PC-3 (cell line): ENCODE measurements at places on chromosomes 5 and 9.

- peak; percentile 32 for DNase-seq
Observed at GRCh38 chr9:69471433-69471832, 146.4 kb downstream of the ENTREP1 start.

DNA sequence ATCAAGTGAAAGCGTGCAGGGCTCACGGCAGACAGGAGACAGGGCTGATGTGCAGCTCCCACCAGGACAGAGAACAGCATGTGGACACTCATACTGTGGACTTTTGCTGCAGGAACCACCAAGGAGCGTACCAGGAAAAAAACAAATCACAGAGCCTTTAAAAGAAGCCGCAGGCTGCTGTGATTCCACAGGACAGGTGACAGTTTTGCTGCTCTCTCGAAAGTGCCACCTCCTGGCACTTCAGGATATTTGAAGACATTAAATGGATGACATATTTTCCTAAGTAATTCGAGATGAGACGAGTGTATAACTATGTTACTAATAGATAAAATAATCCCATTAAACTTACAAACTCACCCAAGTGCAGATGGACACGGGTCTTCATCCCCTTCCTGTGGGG, 29.3 kb downstream of the ZDHHC11 start:
- no peak for DNase-seq

GRCh38 chr9:22405869-22406659, 40.6 kb upstream of the DMRTA1 start:
- no peak for DNase-seq

GRCh38 chr5:172923539-172923938, 35.7 kb upstream of the RPL26L1 start:
- no peak for DNase-seq

GRCh38 chr5:150651924-150652671, 9.0 kb upstream of the MYOZ3 start:
- no peak for DNase-seq

DNA sequence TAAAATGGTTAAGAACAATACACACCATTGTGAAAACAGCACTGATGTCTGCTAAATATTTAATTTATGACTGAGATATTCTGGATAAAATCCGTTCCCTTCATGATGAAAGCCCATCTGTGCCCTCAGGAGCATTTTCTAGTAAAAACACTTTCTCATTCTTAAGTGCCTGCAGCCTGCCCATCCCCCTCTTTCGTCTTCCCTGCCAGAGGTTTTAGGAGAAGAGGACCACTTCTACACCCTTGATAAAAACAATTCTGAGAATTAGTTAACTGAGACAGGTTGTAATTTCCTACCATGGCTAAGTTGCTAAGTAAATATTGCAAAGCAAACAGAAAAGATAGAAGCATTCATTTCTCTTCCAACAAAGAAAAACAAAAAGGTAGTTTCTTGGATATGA, 272.6 kb downstream of the ATPSCKMT start:
- DNase-seq: no peak

DNA sequence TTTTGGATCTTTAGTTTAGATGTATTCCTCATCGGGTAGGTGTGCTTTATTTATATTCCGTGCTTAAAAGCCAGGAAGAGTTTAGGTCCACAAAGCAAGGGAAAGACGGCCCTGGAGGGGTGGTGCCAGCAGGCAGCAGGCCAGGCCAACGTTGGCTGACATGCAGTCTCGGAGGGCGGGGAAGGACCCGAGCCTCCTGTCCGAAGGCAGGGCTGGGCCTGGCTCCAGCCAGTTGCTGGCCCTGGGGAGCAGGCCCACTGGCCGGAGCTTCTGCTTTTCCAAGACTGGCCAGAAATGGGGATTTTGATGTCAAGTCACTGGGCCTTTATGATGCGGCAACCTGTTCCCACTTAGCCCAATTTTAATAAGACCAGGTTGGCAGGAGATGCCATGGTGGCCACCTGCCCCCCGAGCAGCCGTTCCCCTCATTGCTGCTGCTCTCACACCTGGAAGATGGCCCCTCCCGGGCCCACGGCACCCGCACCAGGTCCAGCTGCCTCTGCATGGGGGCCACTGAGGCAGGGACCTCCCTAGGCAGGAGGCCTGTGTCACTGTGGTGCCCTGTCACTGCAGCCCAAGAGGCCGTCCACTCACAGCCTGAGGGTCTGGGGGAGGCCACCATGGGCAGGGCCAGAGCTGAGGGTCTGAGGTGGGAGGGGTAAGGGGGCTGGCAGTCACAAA, 23.2 kb downstream of the LPCAT1 start:
- DNase-seq: no peak

DNA sequence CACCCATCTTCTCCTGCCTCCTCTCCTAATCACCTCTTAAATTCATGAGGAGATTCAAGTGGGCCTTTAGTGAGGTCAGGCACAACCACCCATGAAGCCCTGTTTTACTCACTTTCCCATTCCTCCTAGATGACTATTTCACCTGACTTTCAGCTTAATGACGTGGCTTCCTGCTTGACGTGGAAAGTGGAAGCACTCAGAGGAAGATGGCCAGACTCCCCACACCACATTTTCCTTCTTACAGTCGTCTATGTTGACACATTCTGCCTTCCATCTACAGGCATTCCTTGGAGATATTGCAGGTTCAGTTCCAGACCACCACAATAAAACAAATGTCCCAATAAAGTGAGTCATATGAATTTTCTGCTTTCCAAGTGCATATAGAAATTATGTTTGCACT, 146.4 kb upstream of the TAS2R1 start:
- DNase-seq: peak; percentile 80

DNA sequence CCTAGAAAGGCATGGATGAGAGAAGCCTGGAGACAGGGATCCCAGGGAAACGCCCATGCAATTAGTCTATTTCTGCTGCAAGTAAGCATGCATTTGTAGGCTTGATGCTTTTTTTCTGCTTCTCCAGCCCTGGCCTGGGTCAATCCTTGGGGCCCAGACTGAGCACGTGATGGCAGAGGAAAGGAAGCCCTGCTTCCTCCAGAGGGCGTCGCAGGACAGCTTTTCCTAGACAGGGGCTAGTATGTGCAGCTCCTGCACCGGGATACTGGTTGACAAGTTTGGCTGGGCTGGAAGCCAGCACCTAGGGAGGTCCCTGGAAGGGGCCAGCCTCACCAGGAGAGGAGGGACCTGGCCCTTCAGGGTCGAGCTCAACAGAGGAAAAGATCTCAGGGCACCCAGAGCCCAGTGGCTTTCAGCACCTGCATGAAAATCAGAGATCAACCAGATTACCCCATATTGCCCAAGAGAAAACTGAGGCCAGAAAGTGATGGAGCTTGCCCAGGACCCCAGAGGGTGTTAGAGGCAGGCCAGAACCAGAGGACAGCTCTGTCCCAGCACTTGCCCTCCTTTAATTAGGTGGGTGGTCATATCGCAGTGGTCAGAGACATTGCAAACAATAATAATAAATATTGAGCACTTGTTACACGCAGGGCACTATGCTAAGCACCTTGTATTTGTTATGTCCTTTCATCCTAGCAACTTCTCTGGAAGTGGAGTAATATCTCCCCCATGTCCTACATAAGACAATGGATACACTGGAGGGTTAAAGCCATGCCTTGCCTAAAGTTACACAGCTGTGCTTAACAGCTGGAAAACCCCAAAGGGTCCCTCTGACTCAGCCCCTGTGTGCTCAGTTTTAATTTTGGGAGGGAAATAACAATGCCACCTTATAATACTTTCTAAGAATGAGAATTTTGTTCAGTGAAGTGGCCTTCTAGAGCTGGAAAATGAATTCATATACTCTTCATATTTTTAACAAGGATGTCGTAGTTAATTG, 67.1 kb downstream of the KLF4 start:
- DNase-seq: peak; percentile 75

GRCh38 chr5:83428126-83428525, 43.4 kb upstream of the VCAN start:
- DNase-seq: no peak

DNA sequence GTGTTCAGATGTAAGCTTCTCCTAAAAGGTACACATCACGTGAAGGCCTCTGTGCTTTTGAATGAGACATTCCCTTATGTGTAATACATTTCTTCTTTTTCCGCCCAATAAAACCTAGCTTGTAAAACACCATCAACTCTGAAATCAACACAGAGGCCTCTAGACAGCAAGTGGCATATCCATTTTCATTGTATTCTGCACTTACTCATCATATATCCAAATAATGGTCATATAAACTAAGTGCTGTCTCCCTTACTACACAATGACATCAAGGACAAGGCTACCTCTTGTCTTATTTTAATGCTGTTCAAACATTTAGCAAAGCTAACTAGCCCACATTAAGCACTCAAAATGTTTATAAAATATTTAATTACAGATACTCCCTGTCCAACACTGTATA, 108.5 kb downstream of the ELAVL2 start:
- DNase-seq: peak; percentile 77

DNA sequence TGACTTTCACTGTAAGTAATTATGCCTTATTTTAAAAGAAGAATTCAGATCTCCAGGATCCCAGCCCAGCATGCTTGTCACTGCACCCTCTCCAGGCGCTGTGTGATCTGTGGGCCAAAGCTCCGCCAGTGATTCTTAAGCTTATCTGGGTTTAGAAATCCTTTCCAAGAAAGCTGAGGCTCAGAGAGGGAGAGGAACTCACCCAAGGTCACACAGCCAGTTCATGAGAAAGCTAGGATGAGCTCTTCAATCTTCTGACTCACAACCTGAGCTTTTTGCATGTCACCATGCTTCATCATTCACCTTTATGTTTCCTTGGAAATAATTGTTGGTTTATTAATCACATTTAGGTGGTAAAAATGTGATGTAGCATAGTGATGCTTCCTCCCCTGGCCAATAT, 136.6 kb upstream of the HAND1 start:
- no peak for DNase-seq

DNA sequence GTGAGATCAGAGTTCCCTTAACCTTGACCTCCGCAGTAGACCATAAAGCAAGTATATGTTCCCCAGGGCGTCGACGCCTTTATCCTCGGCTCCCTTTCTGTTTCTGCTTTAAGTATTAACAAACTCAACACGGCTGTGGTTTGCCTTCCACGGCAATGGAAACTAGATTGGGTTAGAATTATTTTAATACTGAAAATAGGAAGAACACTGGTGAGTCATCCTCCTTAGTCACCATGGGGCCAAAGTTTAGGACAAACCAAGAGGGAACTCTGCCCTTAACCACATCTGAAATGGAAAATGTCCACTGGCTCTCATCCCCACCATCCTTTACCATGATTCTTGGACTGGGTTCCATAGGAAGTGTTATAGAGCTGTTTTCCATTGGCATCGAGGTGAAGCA, 386.1 kb downstream of the ACTL7B start:
- DNase-seq: peak; percentile 83

DNA sequence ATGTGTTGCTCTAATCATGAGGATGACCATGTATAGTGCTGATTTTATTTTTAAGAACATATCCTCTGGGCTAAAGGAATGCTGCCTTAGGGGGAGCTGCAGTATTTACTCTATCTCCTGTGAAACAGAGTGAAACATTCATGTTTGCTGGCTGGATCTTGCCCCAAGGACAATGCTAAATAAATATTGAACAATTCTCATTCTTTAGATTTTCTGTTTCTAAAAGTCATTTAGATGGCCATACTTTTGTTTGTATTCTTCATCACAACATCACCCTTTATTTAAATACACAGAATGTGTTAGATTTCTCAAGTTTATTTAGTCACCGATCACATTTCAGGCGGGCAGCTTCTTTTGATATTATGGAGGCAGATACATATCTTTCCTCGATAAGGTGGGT, 103.3 kb downstream of the ARHGEF28 start:
- DNase-seq: peak; percentile 58

DNA sequence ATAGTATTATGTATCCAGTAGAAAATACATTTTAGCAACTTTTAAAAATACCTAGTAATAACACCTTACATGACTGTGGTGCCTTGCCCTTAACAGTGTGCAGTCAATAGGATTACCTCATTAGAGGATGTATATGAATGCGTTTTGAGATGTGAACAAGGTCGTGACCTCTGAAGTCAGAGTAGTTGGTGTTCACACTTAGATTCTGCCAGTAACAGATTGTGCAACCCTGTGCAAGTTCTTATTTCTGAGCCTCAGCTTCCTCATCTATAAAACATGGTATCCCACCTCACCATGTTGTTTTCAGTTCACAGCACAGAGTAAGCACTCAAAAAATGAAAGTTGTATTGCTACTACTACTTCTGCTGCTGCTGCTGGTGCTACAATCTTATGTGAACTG, 347.3 kb downstream of the KDM4C start:
- DNase-seq: no peak

- no peak for DNase-seq
Observed at GRCh38 chr5:68230285-68230684, 14.7 kb downstream of the PIK3R1 start.

DNA sequence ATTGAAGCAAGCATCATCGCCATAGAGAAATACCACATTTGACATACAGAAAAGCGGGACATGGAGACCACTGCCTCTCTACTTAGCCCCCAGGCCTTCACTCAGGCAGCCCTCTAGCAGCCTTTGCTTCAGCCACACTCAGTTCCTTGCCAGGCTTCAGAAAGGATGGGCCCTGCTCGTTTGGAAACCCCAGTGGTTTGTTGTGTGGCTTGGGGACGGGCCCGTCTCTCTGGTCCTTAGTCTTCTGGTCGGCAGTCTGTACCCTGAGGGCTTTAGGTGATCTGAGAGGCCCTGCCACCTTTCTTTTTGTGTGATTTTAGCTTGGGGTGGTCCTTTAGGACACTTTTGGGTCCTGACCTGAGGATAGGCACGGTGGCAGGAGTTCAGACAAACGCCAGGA, 21.1 kb upstream of the ARSI start:
- no peak for DNase-seq

- DNase-seq: peak; percentile 33
Observed at GRCh38 chr5:68534131-68534940, 318.8 kb downstream of the PIK3R1 start.

GRCh38 chr5:1423901-1424603, 21.2 kb downstream of the SLC6A3 start:
- no peak for DNase-seq

GRCh38 chr5:82054004-82054710, 82.3 kb downstream of the ATG10 start:
- no peak for DNase-seq

- DNase-seq: no peak
Observed at GRCh38 chr9:131043087-131043486, 34.1 kb downstream of the LAMC3 start.

- no peak for DNase-seq
Observed at GRCh38 chr5:160852049-160852448, at the start of gene ATP10B. TSS of gene ATP10B (minus strand) at chr5:160852211. CDS start at chr5:160688074, 164,137 bp downstream.

GRCh38 chr9:121185178-121185745, 16.4 kb downstream of the RAB14 start:
- DNase-seq: no peak

GRCh38 chr5:7714697-7715096, 136.2 kb downstream of the CFAP90 start:
- no peak for DNase-seq

- peak; percentile 53 for DNase-seq
Observed at GRCh38 chr9:22158271-22158670, 149.2 kb upstream of the CDKN2B start.

- DNase-seq: no peak
Observed at GRCh38 chr5:71946343-71947030, 160.8 kb upstream of the MAP1B start.
